PC-9 (cell line): ENCODE measurements at places on chromosomes 12 and 14. TPM values are rescaled to one million over a fixed set of nuclear protein-coding genes. Genes with fewer than 3 reads are reported as not detected.

DNA sequence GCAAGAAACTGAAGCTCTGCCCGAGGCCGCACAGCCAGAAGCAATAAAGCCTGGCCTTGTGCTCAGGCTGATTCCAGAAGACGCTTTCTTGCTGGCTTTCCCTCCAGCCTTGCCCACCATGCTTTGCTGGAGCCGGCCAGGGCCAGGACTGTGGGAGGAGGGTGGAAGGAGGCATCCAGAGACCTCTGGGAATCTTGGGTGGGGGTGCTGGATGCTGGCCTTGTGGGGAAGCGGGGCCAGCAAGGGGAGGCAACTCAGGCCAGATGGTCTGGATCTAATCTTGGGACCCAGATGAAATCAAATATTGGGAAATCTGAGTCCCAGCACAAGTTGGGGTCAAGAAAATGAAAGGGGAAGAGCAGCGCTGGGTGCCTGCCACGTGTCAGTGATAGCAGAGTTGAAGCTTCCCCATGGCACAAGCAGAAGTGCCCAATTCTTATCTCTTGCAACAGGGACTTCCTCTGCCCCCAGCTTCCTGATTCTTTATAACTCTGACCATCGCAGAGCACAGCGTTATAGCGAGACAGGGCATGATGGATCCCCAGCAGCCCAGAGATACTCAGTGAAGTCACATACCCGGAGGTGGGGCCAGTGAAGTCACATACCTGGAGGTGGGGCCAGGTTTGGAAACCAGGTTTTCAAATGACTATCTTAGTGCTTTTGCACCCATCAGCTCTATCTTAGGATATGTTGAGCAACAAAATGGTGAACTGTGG, 6.4 kb upstream of the RABGGTA start:
- peaks cover 20% of the 10 kb centered on the region for H3K4me1 ChIP-seq
- no peaks in the 10 kb centered on the region for H3K27me3 ChIP-seq

The AJUBA gene
- total RNA-seq = 37.4 and 42.6 TPM in 2 replicates

DNA sequence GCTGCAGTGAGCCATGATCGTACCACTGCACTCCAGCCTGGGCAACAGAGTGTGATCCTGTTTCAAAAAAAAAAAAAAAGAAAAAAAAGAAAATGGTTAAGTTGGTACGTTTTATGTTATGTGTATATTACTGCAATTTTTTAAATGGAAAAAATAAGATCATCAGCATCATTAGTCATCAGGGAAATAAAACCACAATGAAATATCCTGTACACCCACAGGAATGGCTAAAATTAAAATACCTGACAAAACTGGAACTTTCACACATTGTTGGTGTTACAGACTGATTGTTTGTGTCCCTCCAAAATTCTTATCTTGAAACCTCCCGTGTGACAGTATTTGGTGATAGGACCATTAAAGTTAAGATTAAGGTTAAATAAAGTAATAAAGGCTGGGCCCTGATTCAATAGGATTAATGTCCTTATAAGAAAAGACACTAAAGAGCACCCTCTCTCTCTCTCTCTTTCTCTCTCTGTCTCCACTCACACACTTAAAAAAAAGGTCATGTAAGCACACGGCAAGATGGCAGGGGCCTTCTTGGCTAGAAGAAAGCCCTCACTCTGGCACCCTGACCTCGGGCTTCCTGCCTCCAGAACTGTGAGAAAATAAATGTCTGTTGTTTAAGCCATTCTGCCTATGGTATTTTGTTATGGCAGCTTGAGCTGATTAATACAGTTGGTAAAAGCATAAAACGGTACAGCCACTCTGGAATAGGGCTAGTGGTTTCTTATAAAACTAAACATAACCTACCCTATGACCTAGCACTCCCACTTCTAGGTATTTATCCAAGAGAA, 48.3 kb upstream of the ZFP36L1 start:
- DNase-seq = no peak
- no peak overlapping the region for H3K4me3 ChIP-seq
- H3K27ac ChIP-seq = no peak overlapping the region
- no peaks in the 10 kb centered on the region for H3K27me3 ChIP-seq

- peak; percentile 50 for DNase-seq
- no peak overlapping the region for H3K4me3 ChIP-seq
- H3K27ac ChIP-seq = no peak overlapping the region
- H3K27me3 ChIP-seq = no peaks in the 10 kb centered on the region
Measured at GRCh38 chr14:63770187-63770807, 42.4 kb upstream of the SGPP1 start.

DNA sequence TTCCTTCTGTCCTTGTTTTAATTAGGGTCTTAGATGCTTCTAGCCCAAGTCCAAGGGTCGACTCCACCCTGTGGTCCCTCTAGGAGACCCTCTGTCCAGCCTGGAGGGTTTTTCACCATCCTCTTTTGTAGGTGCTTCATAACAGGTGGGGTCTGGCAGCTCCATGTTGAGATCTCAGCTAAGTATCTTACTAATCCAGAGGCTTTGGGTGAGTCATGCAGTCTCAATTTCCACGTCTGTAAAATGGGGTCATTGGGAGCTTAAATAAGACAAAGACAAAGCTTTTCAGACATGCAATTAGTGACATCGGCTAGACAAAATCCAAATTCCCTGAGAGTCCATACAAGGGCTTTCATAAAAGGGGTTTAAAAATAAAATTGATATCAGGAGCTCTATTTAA, 3.2 kb downstream of the HSPB8 start:
- no peak overlapping the region for H3K4me3 ChIP-seq
- H3K36me3 ChIP-seq = no peaks in the 10 kb centered on the region
- peaks cover 30% of the 10 kb centered on the region for H3K4me1 ChIP-seq
- H3K27ac ChIP-seq = no peak overlapping the region
- H3K27me3 ChIP-seq = no peaks in the 10 kb centered on the region
- DNase-seq = no peak

GRCh38 chr12:87120440-87120839, 864.2 kb upstream of the MGAT4C start:
- DNase-seq = peak; percentile 2
- no peaks in the 10 kb centered on the region for H3K27me3 ChIP-seq
- no peaks in the 10 kb centered on the region for H3K36me3 ChIP-seq
- no peak overlapping the region for H3K27ac ChIP-seq

The PRIMA1 gene
- total RNA-seq = not detected in 2 replicates

The TPH2 gene
- not detected in 2 replicates for total RNA-seq

DNA sequence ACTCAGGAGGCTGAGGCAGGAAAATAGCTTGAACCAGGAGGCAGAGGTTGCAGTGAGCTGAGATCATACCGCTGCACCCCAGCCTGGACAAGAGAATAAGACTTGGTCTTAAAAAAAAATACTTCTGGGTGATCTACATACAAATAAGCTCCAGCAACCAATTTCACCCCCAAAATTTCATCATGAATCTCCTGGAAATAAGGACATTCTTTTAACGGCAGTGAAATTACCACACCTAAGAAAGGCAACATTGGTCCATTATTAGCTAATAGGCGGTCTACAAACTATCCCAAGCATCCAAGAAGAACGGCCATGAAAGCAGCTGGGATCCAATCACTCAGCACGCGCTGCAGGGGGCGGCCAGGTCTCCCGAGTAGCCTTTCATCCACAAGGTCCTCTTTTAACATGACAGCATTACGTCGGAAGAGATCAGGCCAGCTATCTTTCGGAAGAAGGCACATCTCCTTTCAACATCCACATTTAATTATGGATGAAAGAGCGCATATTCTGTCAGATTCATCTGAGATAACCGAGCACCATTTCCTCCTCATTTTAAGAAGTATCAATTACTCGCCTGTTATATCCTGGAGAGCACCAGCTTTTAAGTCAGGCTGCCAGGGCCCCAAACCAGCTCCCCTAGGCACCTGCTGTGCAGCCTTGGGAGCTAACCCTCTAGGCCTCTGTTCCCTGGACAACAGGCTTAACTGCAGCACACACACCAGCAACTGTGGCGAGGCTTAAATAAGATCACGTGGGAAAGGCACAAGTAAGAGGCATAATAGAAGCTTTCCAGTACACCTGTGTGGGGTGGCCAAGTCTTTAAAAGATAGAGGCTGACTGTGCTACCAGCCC, 4.2 kb downstream of the SLC15A4 start:
- DNase-seq = no peak
- no peak overlapping the region for H3K4me3 ChIP-seq
- H3K27ac ChIP-seq = no peak overlapping the region
- H3K4me1 ChIP-seq = no peaks in the 10 kb centered on the region

GRCh38 chr12:106084014-106084671, 54.6 kb downstream of the NUAK1 start:
- no peaks in the 10 kb centered on the region for H3K4me1 ChIP-seq
- no peak overlapping the region for H3K27ac ChIP-seq
- peaks cover 16% of the 10 kb centered on the region for H3K36me3 ChIP-seq
- no peak overlapping the region for H3K4me3 ChIP-seq
- H3K27me3 ChIP-seq = no peaks in the 10 kb centered on the region
- DNase-seq = no peak

The SLC38A4 gene
- 0.09 TPM in 1 of 2 replicates, not detected in the other for total RNA-seq

DNA sequence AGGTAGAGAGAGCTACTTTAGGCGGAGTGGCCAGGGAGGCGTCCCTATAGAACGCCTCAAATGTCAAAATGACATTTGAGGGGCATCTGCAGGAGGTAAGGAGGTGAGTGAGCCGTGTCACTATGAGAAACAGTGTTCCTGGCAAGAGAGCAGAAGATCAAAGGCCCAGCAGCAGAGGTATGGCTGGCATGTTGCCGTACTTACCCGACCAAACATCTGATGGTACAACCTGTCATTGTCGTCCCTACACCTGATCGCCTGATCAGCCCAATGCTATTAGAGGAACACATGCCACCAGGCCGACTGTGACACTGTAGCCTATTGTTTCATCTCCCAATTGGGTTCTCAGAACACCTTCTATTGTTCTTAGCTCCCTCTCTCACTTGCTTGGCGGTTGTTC, 33.9 kb upstream of the POC1B start:
- H3K4me3 ChIP-seq = no peak overlapping the region
- no peak overlapping the region for H3K27ac ChIP-seq
- H3K36me3 ChIP-seq = no peaks in the 10 kb centered on the region
- H3K27me3 ChIP-seq = no peaks in the 10 kb centered on the region
- DNase-seq = no peak

DNA sequence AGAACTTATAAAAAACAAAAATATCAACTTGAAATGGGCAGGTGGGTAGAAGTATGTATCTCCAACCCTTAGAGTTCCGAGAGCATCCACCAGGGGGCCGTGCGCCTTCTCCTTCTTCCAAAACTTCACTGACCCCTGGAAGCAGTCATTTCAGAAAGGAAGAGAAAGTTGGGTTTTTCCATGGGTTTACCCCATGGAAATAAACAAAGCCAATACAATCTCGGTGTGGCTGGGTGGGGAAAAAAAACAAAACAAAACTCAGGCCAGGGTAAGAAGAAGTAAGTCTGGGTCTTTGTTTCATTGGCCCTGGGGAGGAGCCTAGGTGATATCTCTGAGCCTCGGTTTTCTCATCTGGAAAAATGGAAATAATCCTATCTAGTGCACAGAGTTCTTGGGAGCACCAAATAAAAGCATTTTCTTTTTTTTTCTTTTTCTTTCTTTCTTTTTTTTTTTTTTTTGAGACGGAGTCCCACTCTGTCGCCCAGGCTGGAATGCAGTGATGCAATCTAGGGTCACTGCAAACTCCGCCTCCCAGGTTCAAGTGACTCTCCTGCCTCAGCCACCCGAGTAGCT, 33.6 kb upstream of the HNF1A start:
- no peaks in the 10 kb centered on the region for H3K36me3 ChIP-seq
- H3K27me3 ChIP-seq = no peaks in the 10 kb centered on the region
- H3K4me1 ChIP-seq = no peaks in the 10 kb centered on the region
- no peak overlapping the region for H3K27ac ChIP-seq
- no peak overlapping the region for H3K4me3 ChIP-seq

The IL26 gene
- not detected in 2 replicates for total RNA-seq

- no peaks in the 10 kb centered on the region for H3K36me3 ChIP-seq
- no peaks in the 10 kb centered on the region for H3K27me3 ChIP-seq
- no peak overlapping the region for H3K4me3 ChIP-seq
- no peak overlapping the region for H3K27ac ChIP-seq
- H3K4me1 ChIP-seq = no peaks in the 10 kb centered on the region
Measured at GRCh38 chr14:30808576-30808975, 65.8 kb upstream of the COCH start.
